ENCODE measurements at places on chromosomes 11 and 22.

- no peak for DNase-seq
Observed at GRCh38 chr11:68028802-68029545, 1.5 kb upstream of the NDUFS8 start.

DNA sequence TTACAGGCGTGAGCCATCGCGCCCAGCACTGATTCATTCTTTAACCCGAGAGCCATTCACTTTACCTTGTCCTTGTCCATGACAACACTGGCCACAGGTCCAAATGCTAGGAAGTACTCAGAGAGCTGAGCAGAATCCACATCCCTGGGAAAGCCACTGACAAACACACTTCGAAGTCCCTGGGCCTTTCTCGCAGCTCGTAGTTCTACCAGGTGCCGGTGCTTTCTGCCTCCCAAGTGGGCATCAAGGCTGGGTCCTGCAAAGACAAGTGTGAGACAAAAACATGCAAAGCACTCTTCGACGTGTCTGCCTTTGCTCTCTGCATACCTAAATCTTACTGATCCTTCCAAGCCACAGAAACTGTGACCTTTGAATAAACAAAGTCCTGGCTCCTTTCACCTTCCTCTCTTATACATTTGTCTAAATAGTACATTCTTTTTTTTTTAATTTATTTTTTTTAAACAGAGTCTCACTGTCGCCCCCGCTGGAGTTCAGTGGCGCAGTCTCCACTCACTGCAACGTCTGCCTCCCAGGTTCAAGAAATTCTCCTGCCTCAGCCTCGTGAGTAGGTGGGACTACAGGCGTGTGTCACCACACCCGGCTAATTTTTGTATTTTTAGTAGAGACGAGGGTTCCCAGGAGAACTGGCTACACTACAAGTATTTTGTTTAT is 2.2 kb downstream of the TUT1 start:
- peak; percentile 53 for DNase-seq

DNA sequence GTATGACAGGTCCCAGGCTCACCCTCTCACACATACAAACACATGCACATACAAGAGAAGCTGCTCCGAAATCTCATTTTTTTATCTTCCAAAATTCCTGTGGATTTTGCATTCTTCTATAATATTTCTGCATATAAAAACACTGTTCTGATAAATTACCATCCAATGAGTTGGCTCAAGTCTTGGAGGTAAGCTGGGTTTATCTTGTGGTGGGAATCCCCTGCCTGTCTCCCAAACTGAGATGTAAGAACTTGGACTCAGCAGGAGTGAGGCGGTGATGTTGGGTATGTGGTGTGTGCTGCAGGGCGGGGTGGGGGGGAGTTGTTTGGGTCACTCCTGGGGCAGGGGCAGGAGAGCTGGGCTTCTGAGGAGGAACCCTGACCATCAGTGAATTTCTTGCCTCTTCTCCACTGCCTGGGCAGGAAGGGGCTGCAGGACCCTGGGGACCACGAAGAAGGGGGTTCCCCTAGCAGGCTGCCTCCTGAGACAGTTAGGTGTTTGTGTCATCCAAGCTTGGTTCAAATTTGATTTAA is 6.8 kb upstream of the P2RY6 start:
- DNase-seq = no peak

DNA sequence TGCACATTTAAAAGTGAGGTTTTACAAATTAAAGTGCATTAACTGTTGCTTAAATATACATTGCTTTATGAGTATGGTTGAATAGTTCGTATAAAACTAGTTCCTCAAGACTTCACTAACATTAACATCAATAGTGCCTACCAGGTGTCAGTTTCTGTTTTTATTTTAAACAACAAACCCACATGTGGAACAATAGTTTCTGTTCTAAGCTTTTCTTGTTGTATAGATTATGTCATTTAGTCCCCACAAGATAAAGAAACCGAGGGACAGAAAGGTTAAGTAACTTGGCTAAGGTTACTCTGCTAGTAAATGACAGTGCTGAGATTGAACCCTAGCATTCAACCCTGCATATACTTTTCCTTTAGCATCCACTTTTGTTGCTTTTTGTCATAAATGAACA is 41.4 kb upstream of the ST14 start:
- DNase-seq = no peak

- DNase-seq = no peak
Observed at GRCh38 chr11:75981546-75981945, 166.5 kb downstream of the UVRAG start.

- DNase-seq = no peak
Observed at GRCh38 chr11:82899957-82900276, 313 bp downstream of the PRCP start.

DNA sequence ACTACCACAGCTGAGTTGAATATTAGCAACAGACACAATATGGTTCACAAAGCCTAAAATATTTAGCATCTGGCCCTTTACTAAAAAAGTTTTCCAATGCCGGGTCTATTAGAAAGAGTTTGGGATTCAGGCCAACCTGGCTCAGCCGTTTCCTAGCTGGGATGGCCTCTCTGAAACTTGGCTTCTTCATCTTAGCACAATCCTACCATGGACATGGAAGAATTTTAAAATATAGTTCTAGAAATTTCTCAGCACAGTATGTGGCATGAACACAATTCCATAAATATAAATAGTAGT is 103.8 kb downstream of the RRAS2 start:
- DNase-seq = no peak

GRCh38 chr11:126403658-126404057 is 48.2 kb downstream of the ST3GAL4 start:
- no peak for DNase-seq

- no peak for DNase-seq
Observed at GRCh38 chr11:69587454-69588090, 53.4 kb upstream of the CCND1 start.

DNA sequence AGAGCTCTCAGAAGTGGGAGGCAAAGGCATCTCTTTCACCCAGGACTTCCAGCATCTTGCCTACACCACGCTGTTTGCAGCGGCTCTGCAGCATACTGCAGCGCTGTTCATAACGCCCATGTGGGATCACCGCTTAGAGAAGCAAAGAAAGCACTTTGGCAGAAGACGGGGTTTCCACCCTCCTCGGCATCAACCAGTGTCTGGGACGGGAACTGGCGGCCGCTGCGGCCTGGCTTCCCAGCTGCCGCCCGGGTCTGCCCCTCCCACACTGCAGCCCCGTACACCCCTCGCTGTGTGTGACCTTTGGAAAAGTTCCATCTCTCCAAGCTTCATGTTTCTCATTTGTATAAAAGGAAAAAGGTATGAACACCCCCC is 545 bp upstream of the TIRAP start:
- peak; percentile 63 for DNase-seq

- DNase-seq = no peak
Observed at GRCh38 chr22:24310969-24311368, 40.3 kb downstream of the SPECC1L start.

GRCh38 chr11:44699497-44700408 is 27.0 kb upstream of the TSPAN18 start:
- DNase-seq = no peak

DNA sequence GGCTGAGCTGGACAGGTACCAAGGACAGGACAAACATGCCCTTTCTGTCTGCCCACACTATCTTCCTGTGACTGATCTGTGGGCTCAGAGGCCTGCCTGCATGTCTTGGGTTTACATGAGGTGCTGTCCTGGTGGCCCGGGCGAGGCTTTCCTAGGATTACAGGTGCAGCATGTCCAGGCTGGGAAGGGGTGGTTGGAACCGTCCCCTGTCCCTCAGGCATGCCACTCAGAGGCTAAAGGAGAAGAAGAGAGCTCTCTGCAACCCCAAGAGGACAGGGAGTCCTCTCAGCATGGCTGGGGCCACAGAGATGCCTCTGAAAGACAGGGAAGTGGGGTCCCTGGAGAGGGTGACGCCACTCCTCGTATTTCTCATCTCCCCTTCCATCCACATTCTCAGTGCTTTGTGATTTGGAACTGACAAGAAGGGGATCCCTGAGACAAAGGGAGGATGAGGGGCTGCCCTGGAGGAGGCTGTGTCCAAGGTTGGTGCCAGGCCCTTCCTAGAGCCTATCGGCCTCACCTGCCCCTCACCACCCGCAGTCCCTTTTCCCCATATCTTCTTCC is 64.6 kb upstream of the LMO1 start:
- DNase-seq = no peak

DNA sequence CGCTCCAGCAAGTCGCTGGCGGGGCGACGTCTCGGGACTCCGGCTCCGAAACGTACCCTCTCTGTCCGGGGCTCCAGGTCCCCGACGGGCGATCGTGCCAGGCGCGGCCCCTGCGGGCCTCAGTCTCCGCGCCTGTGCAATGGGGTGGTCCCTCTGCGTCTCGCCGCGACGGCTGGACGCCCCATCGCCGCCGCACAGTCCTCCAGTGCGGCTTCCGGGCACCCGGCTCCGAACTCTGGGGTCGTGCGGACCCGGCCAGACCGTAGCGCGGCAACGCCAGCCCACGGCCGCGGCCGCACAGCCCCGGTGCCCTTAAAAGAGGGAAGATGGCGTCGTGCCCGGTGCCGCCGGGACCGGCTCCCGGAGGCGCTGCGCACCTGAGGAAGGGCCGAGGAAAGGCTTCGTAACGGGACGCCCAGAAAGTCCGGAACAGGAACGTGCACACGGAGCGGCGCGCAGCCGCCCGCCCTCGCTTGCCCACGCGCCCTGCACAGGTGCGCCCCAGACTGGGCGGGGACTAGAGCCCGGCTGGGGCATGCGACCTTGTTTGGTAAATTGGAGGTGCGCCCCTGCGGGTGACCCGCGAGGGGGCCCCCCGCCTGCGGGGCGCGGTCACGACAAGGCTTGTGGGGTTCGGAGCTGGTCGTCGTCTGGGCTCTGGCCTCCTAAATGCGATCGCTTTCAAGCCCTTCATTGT is 525 bp downstream of the BIK start:
- peak; percentile 65 for DNase-seq

GRCh38 chr22:19410941-19411689 is 20.4 kb downstream of the HIRA start:
- no peak for DNase-seq

- no peak for DNase-seq
Observed at GRCh38 chr11:31323145-31323544, 46.4 kb downstream of the DCDC1 start.

DNA sequence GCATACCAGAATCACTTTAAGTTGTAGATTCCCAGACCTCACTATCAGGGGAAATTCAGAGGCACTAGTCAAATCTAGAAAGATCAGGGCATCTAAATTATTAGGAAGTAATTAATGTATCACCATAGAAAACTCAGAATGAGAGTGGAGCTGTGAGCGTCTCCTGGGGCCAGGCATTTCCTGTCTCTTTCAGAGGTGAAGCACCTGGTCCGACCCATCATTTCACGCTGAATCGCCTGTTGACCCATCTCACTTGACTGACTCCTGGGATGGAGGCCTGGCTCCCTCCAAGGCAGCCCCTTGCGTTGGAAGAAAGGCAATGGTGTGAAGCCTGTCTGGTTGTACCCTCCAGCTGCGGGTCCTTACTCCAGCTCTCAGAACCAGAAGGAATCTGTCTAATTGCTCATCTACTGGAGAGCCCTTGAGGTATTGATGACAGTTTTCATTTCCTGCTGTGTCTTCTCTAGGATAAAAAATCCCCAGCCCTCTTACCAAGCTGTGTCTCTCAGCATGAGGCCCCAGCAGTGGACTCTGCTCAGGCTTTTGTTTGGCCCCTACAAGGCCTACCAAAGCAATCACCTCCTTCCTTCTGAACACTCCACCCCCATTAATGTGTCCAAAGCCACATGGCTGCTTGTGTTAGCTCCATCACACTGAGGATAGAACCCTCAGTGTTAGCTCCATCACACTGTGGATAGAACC is 93.2 kb upstream of the SYT13 start:
- DNase-seq = peak; percentile 3

GRCh38 chr11:96388891-96389719 is 607 bp downstream of the CCDC82 start:
- DNase-seq = no peak

GRCh38 chr11:11419747-11420146 is 66.7 kb upstream of the CSNK2A3 start:
- DNase-seq = no peak

DNA sequence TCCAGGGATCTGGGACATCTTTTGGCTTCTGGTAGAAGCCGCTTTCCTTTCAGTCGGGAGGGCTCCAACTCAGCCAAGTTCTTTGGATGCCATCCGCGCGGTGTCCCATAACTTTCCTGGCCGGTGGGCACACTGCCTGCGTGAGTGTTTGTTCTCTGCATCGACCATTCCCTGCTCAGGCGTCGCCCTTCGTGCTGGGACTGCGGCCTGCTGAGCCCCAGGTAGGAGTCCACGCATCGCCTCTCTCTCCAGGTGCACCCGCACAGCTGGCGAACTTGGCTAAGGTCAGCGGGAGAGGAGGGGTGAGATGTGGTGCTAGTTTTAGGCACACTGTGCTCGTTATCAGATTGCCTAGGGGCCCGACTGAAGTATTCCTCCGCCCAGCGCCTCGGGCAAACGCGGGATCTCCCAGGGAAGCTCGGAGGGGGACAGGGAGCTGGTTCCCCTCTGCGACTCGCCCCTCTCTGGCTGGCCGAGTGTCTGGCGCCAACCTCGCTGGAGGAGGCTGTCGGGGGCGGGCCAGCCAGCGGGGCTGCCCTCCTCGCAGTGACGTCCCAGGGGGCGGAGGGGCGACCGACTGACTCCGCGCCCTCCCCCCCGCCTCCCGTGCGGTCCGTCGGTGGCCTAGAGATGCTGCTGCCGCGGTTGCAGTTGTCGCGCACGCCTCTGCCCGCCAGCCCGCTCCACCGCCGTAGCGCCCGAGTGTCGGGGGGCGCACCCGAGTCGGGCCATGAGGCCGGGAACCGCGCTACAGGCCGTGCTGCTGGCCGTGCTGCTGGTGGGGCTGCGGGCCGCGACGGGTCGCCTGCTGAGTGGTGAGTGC is at the start of gene LAYN:
TSS of gene LAYN (plus strand) at position 607 of the 823 bp plus-strand sequence. CDS start at position 731, 124 bp downstream.
- peak; percentile 46 for DNase-seq

DNA sequence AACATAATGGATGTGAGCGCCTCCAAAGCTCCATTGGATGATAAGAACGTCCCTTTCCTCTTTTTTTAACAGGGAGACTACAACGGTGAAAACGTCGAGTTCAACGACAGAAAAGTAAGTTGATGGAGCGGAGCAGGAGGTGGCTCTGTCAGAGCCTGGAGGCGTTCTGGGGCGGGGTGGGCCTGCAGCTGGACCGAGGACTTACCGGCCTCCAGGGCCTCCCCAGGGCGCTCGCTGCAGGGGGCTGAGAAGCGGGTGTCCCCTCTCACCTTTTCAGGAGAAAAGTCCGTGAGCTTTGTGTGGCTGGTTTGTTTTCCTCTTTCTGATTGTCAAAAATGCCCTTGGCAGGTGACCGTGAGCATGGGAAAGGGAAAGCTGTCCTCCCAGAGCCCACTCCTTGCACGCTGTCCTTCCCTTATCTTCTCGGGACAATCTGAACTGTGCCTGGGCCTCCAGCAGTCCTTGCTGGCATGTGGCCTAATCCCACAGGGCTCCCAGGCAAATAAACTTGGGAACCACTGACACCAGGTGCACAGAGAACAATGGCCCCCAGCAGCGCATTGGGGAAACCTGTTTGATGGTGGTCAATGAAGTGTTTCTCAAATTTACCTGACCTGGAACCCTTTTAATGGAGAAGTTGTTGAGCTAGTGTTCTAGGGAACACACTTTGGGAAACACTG is 38.4 kb downstream of the ANO1 start:
- no peak for DNase-seq

DNA sequence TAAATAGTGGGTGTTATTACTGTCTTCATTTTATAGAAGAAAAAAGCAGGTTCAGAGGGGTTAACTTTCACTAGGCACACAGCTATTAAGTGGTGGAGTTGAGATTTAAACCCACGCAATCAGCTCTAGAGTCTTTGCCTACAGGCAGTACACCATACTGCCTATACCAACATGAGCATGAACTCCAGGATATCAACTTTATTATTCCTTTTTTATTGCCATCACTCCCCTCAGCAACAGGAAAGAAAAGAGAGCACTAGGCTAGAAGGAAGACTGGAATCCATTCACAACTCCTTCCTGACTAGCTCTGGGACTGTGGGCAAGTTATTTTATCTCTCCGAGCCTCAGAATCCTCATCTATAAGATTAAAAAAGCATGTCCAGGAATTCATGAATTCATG is 58.7 kb upstream of the FSHB start:
- DNase-seq = no peak

Measured in activated naive CD4-positive, alpha-beta T cell treated with anti-CD3 and anti-CD28 coated beads, Interleukin-2, amount 10 ng/mL, durations not matched to agents 7 days and 5 days (primary cell).